ENCODE measurements at places on chromosomes 2 and 18.

DNA sequence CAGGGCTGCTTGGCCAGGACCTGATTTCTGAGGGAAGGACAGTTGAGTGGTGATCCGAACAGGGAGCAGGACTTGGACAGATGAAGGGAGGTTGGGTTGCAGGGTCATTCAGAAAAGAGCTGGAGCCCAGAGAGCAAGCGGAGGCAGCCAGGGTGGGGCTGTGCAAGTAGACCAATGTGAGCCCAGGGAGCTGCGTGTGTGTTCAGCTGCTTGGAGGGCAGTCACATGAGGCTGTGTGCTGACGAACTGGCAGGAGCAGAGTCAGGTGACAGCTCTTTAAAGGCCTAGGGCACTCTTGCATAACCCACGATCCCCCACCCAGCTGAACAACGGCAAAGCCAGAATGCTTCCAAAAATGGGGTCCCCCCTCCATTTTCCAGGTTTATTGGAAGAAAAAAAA, 4.6 kb upstream of the MLPH start:
- no peak for DNase-seq

DNA sequence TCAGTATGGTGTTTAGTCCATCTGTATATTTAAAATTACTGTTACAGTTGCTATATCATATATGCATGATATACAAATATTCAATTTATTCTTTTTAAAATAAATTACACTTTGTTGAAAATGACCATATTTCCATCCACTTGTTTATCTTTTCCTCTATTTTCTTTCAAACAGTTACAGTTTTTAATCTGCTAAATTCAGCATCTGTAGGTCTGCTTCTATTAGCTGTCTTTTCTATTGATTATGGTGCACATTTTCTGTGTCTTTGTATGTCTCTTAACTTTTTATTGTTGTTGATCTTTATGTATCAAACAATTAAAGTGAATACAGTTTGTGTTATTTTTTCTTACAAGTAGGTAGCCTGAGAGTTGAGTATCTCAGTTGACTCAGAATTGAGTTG, 28.1 kb downstream of the IL18R1 start:
- no peak for DNase-seq

GRCh38 chr2:52880872-52881271, 886.7 kb upstream of the CHAC2 start:
- DNase-seq, result no peak

DNA sequence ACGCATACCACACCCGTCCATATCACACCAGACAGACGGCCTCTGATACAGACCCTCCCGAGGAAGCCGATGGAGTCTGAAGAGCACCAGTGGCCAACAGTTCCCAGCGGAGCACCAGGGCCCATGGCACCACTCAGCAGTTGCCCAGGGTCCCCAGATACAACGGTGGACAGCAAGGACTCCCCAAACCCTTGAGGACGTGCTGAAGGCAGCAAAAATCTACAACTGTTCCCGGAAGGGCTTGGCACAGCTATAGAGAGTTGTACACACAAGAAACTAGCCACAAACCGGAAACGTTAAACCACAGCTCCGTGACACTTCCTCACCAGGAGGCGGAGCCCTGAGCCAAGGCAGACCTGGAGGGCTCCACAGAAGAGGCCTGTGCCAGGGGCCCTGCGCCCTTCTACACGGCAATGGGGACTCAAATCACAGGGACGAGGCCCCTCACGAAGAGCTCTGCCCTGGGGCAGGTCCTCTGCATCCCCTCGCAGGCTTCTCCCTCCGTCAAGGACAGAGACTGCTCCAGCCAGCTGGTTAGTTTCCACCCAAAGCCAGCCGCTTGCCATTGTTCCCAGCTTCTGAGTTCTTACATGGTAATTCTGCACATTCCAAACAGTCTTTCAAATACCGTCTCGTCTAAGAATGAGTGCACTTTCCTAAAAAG, 133.4 kb downstream of the HDAC4 start:
- DNase-seq, result peak; percentile 96

DNA sequence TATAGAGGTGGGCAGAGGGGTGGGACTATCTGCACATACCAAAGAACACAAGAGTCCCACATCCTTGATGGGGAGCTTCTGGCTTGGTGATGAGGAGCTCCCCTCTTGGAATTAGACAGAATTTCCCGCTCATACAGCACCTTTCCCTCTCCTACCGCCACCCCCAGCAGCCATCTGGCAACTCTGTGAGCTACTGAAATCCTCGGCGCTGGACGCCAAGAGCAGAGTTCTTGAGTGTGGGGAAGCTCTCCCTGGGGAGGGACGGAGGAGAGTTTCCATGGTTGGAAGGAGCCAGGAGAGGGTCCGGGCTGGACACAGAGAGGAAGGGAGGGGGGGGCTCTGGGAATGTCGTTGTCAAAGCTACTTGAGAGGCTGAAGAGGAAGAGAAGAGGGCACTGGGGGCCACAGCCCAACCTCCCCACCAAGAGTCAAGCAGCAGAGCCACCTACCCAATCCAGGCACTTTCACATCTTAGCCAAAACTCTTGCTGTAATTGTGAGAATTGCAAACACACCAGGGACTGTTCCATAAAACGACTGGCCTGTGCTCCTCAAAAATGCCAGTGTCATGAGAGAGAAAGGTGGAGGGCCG, 89.4 kb upstream of the MCFD2 start:
- no peak for DNase-seq

DNA sequence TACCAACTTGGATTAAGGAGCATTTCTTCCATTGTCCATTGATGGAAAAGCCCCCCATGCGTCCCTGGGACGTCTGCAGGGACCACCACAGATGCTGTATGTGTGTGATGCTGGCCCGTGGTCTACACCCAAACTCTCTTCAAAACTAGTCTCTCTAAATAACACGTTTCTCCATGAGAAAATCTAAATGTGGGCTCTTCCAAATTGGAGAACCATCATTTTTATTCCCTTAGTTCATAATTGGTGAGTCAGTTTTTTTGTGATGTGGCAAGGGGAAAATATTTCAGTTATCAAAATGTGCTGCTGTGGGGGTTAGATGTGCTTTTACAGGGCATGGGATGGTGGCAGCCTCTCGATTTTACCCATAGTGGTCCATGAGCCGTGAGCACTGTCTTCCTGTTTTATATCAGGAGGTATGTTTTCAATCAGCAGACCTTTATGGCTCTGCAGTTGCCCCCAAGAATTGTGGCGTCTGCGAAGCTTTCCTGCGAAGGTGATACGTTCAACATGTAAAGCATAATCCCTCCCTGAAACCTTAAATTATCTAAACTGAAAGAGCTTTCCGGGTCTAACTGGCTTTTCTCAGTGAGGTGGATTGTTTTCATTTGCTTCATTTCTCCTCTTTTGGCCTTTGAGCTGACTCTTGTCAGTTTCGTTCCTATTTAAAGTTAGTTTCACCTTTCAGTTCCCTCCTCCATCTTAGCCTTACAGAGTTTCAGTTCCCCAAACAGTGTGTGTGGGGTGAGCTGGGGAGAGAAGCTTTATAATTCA, 78.4 kb downstream of the SETBP1 start:
- DNase-seq, result no peak

GRCh38 chr2:152716805-152717227, 445 bp downstream of the PRPF40A start:
- no peak for DNase-seq

DNA sequence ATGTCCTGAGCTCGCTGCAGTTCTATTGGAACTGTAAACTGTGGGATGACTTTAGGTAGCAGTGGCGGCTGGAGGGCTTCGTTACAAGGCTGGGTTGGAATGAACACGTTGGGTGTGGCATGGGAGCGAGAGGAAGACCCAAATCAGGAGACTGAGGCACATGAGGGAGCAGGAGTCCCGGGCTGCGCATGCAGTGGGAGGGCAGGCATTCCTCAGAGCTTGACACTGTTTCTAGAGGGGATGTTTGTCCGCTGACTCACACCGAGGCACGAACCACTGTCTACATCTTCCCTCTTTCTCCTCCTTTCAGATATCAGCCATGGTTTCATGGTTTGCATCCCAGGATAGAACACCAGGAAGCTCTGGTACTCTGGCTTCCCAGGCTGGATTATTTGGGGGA, 40.6 kb upstream of the LAMA1 start:
- no peak for DNase-seq

DNA sequence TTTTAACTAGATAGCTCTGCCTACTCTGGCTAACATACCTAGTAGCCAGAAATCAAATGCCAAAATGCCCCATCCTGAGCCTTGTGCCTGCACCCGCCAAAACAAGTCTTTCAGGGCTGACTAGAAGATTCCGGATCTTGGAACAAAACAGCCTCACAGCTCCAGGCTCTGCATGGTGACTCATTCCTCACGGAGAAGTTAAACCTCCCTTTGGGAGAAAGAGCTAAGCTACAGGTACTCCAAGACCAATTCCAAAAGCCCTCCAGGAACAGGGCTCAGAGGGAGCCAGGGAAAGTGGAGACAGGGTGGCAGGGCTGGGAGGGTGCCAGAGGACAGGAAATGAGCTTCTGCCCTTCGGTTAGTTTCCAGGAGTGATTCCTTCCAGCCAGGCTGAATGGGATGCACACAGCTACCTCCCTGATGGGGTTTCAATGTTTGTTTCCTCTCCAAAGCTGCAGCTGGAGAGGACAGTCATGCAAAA, 295.6 kb downstream of the TNS1 start:
- no peak for DNase-seq

GRCh38 chr18:31072175-31072574, 29.6 kb upstream of the DSC3 start:
- DNase-seq, result no peak

GRCh38 chr2:46862514-46862913, 53.1 kb downstream of the MCFD2 start:
- no peak for DNase-seq

DNA sequence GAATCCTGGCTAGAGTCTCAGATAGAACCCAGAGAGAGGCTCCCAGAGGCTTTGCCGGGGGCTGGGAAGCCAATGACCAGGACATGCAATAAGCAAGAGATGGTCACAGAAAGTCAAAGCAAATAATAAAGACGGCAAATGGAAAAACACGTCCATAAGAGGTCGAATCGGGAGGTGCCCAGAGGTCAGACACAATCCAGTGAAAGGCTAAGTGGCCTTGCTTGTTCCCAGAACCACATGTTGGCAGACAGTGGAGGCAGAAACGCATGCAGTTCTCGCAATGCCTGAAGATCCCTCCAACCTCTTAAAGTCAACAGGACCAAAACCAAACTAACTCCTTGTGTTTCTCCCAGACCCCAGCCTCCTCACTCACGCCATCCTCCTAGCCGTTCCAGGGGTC, 3.0 kb downstream of the CYB5A start:
- DNase-seq, result no peak

DNA sequence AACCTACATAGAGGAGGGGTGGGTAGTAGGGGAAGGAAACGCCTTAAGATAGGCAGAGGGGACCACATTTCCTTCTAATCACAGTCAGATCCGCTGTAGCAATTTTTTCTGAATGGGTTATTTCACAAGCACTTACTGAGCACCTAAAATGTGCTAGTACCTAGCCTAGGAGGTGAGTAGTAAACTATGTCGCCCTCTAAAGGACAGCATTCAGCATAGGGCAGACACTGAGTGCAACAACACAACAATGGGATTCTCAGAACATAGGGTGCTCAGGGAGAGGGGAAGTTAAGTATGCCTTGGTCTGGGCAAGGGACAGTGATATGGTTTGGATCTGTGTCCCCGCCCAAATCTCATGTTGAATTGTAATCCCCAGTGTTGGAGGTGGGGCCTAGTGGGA, 166.1 kb upstream of the RAB6C start:
- DNase-seq, result no peak

DNA sequence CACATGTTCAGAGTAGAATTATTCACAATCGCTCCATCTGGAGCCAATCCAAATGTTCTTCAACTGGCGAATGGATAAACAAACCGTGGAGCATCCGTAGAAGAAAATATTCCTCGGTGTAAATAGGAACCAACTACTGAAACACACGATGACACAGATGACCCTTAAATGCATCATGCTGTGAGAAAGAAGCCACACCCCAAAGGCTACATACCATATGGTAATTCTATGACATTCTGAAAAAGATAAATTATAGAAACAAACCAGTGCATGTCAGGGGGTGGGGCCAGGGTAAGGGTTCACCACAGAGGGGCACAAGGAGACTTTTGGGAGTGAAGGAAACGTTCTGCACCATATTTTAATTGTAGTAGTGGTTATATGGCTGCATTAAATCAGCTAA, 312.2 kb upstream of the SMIM21 start:
- DNase-seq, result no peak

- no peak for DNase-seq
Observed at GRCh38 chr2:97926946-97927345, 68.8 kb downstream of the TMEM131 start.

GRCh38 chr18:56393870-56394269, 244.5 kb downstream of the TXNL1 start:
- DNase-seq, result no peak

DNA sequence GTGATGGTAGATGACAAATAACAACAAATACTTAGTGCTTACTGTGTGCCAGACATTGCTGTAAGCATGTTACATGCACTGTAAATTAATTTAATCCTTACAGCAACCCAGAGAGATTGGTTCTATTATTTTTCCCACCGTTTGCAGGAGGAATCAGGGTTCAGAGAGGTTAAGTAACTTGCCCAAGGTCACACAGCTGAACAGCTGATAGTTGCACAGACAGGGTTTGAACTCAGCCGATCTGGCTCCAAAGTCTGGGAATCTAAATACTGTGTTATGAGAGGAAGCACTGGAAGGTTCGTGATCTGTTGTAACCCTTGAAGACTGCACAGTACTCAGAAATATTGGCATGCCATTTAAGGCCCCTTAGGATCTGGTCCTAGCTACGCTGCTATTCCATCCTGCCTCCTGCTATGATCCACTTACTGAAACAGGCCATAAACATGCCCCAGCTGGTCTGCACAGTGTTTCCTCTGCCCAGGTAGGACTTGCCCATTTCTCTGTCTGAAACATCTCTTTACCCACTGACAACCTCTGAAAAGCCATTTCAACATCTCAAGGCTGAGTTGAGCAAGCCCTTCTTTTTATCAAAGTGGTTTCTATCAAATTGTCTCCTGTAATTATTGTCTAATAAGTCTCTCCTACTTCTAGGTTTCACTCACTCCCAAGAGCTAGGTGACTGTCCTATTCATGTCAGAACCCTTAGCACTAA, 40.4 kb upstream of the MRPL33 start:
- DNase-seq, result no peak

DNA sequence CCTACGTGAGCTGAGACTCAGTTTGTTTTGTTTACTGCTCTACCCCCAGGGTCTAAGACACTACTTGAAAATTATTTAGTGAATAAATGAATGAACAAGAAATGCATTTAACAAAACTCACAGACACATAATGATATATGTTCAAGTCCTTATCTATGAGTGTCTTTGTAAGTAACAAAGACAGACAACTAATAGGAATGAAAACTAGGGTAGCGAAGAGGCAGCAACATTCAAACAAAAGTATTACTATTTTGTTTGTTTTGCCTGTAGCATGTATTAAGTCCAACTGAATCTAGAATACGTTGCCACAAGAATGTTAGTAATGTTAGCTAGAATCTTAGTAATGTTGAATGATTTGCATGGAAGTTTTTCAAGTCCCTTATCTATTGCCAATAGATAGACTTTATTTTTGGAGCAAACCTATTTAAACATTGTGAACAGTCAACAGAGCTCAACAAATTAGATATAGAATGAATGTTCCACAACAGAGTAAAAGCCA, 144.8 kb upstream of the VWC2L start:
- DNase-seq, result no peak
